Germinal center (tissue), 1 donor: ENCODE measurements at places on chromosomes 4 and X.

GRCh38 chr4:154838155-154838554 lies 57.1 kb downstream of the RBM46 start:
- no peak for DNase-seq

GRCh38 chr4:140096921-140097320 lies 57.1 kb downstream of the MAML3 start:
- DNase-seq, result peak; percentile 65

- DNase-seq, result peak; percentile 17
These were observed 46.0 kb upstream of the TMPRSS11F start for GRCh38 chr4:68175562-68176155.

DNA sequence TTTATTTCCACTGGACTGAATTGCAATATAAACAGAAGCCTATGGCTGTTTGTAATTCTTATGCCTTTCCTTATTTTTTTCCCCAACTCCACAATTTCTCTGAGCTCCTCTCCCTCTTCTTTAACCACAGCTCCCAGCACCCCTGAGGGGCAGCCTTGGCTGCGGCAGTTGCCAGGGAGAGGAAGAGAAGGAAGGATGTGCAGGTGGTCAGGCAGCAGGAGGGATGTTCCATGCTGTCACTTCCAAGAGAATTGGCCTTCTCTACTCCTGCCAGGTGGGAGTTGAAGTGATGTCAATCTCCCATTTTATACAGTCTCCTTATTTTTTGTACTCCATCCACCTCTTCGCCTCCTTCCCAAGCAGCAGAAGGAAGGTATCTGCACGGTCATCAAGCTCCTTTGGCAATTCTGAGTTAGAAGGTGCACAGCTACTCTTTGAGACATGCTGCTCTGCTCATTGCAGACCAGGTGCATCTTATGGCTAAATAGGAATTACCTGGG lies 343.3 kb upstream of the RPS6KA3 start:
- no peak for DNase-seq

- DNase-seq, result no peak
These were observed 388.7 kb upstream of the FMR1 start for GRCh38 chrX:147522981-147523380.

DNA sequence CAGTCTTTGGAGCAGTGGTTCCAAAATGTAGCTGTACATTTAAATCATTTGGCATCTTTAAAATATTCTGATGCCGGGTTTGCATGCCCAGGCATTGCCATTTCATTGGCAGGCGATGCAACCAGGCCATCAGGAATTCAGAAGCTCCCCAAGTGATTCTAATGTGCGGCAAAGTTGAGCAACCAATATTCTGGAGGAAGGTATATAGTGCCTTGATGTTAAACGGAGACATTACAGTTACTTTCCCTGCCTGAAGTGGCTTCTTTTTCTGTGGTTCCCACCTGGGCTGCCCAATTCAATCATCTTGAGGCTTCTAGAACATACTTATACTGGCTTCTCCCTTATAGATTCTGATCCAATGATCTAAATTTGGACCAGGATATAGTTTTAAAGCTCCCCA lies 68.7 kb upstream of the PGM2 start:
- no peak for DNase-seq

DNA sequence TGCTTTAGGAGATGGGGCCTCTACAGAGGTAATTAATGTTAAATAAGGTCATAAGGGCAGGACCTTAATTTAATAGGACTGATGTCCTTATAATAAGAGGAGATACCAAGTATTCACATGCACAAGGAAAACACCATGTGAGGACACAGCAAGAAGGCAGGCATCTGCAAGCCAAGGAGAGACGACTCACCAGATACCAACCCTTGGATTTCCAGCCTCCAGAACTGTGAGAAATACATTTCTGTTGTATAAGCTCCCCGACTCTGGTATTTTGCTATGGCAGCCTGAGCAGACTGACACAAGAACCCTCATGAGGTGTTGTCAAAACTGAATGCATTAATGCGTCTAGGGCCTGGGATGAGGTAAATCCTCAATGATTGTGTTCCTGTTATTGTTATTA lies 56.2 kb upstream of the MAPK10 start:
- DNase-seq, result no peak

DNA sequence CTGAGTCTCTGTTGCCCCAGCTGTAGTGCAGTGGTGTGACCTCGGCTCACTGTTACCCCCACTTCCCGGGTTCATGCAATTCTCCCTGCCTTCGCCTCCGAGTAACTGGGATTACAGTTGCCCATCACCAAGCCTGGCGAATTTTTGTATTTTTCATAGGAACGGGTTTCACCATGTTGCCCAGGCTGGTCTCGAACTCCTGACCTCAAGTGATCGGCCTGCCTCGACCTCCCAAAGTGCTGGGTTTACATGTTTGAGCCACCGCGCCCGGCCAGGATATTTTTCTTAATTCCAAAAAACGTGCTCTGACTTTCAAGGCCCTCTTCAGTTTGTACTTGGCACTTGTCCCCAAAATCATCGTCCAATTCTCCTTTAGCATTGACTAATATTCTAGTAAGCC lies 129.2 kb upstream of the EPHA5 start:
- DNase-seq, result no peak

DNA sequence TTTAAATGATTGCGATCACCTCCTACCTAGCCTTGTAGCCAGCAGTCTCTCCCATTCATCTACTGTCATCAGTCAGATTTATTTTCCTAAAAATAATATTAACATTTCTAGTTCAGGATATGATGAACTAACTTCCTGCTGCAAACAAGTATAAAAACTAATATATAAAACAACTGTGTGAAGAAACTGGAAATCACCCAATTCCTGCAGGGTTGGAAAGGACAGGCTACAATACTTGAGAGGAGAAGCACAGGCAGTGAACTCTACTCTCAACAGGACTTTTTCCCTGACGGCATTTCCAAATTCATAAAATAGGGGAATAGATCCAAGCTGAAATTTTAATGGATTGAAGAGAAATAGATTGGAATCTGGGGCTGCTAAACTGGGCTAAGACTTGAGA lies 14.2 kb upstream of the BBS12 start:
- DNase-seq, result no peak

- no peak for DNase-seq
These were observed 165.3 kb upstream of the MAP3K15 start for GRCh38 chrX:19680580-19680979.

DNA sequence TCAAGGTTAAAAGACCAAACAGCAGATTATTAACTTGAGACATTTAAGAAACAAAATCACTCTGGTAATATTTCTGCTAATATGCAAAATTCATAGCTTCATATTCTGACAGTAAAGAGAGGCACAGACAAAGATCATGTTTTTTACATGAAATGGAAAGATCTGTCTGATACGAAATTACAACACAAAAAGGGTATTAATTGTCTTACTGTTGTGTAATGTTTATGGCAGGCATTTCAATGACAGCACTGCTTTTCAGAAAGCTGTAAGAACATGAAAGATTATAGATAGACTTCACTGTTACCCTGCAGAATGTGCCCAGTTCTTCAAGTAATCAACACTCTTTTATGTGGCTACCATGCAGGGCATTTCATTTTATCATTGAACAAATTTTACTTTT lies 15.4 kb downstream of the DCHS2 start:
- DNase-seq, result no peak

DNA sequence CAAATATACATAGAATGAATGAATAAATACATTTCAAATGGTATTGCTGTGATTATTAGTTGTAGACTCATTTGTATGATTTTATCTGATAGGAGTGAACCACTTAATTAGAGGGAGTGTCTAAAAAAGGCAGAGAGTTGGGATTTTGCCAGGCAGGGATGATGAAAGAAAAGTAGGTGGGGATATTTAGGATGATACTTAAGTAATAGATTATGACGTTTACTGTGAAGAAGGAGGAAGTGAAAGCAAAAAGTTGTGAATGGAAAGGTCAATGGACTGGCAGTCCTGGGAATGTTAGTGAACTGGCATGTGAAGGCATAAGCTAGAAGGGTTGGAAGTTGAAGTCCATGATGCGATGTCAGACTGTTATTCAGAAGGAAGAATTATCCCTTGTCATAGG lies 917.1 kb downstream of the RAPGEF2 start:
- DNase-seq, result no peak

DNA sequence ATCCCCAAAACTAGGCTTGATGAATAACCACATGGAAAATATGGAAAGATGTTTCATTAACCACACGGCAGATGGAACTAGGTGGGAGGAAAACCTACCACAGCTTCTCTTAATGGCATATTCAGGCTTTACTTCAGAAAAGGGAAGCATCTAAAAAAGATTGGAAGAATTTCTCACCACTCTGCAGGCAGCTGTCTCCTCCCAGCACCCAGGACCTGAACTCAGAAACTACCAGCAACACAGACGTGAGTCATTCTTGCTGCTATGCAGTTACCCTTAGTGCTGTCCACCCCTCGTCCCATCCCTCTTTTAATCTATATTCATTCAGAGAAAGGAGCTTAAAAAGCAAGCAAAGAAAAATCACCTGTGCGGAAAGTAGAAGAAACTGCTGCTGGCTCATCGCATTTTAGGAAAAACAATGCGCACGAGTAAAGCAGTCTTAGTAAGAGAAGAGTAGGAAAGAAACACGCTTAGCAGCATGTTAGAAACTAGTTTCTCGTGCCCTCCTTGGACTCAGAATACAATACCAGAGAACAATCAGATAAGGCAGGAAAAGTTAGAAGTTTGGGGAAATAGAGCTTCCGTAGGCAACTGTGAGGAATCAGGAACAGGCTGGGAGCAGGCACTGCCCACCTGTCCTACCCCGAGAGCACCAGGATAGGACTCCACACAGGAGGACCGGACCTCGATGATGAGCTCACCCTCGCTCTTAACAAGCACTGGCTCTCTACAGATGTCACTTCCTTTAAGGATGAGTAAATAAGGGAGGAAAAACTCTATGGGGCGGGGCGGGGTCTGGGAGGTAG lies 48.1 kb upstream of the ENPP6 start:
- DNase-seq, result no peak

- DNase-seq, result no peak
These were observed 618.0 kb downstream of the STPG2 start for GRCh38 chr4:97525236-97525635.

DNA sequence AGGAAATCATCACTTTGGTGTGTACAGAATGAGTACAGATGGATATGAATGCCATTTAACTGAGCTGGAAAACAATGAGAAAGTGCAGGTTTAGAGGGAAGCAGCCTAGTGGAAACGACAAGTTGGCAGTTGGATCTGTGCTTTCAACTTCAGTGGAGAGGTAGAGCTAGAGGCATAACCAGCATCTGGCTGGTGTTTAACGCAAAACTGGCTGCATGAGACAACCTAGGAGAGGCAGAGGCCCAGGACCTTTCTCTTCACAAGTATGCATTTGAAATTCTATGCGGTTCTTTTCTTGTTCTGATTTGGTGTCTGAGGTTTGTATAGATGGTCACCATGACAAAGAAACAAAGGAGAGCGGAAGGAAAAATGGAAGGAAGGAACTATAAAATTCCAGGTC lies 63.1 kb downstream of the ANXA5 start:
- no peak for DNase-seq

GRCh38 chr4:113170115-113170804 lies 120.8 kb downstream of the ANK2 start:
- DNase-seq, result no peak

DNA sequence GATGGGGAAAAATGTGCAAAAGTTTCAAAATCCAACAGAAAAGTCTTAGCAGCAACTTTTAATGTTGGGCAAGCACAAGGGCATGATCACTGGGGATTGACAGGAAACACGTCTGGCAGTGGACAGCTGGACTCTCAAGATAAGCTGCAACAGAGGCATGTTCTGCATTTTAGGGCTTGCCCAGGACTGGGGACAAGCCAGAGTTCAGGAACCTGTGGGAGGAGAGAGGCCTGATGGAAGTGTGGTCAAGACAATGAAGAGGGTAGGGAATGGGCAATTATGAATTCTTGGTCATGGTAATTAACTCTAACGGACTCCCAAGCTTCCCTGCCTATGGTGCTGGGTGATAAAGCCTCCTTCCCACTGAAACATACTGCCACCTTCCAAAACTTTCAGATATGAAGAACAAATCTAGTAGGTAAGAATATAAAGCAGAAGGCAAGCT lies 48.4 kb downstream of the ANXA3 start:
- no peak for DNase-seq

DNA sequence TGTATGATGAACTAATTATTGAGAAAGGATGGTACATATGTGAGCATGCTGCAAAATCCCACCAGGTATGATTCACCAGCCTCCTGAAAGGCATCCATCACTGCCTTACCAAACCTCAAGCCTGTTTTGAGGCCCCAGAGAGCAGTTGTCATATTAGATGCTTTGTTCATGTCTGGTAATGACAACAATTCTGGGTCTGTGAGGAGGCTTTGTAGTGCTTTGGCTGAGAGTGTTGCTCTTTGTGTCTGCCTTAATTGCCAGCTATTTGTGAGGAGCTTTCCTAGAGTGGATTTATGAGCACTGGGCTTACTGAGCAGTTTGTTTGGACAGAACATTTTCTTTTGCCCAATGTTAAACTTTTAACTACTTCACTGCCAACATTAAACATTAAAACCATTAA lies 69.2 kb downstream of the HEPH start:
- DNase-seq, result no peak

- peak; percentile 81 for DNase-seq
These were observed at the start of gene TLR2 for GRCh38 chr4:153684182-153684970. TSS of gene TLR2 (plus strand) at chr4:153684280. CDS start at chr4:153702908, 18,628 bp downstream.

GRCh38 chr4:129352480-129352879 lies 256.5 kb downstream of the C4orf33 start:
- DNase-seq, result no peak

- no peak for DNase-seq
These were observed 70.0 kb downstream of the PCDH7 start for GRCh38 chr4:30790123-30790522.

- DNase-seq, result peak; percentile 46
These were observed 12.2 kb upstream of the NKRF start for GRCh38 chrX:119618439-119618838.

- DNase-seq, result no peak
These were observed 134.5 kb upstream of the RASGEF1B start for GRCh38 chr4:81606166-81606565.

GRCh38 chr4:41134581-41134980 lies 79.8 kb downstream of the APBB2 start:
- DNase-seq, result no peak

- no peak for DNase-seq
These were observed 40.5 kb upstream of the HELT start for GRCh38 chr4:184977747-184978146.

DNA sequence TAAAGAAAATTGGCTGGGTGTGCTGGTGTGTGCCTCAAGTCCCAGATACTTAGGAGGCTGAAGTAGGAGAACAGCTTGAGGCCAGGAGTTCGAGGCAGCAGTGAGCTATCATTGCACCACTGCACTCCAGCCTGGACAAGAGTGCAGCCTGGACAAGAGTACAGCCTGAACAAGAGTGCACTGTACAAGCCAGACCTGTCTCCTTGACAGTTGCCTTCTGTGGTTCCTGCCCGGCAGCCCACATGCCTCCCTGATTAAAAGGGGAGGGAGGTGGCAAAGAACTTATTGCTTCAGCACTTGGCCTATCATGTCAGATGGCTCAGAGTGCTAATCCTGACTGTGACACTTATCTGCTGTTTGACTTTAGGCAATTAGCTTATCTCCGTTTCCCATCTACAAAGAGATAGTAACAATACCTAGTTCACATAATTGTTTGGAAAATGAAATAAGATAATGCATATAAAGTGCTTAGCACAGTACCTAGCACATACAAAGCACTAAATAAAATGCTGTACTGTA lies 249.1 kb downstream of the DCLK2 start:
- no peak for DNase-seq
